ENCODE measurements at places on chromosomes 13 and 19. TPM values are rescaled to one million over a fixed set of nuclear protein-coding genes. Genes with fewer than 3 reads are reported as not detected.

Gene POU2F2
- total RNA-seq = 0.17 TPM

Gene FGF21
- total RNA-seq = not detected

Gene APC2
- total RNA-seq = 0.83 TPM

Gene LILRB2
- total RNA-seq = not detected

Gene LSM14A
- total RNA-seq = 52.9 TPM

Gene ZIK1
- 8.1 TPM for total RNA-seq

Gene ZNF844
- total RNA-seq = 11.6 TPM

Gene PSG11
- not detected for total RNA-seq

Gene GNG7
- total RNA-seq = 0.15 TPM

Gene SLC7A9
- total RNA-seq = not detected
